ENCODE measurements at places on chromosomes 6 and 20.

DNA sequence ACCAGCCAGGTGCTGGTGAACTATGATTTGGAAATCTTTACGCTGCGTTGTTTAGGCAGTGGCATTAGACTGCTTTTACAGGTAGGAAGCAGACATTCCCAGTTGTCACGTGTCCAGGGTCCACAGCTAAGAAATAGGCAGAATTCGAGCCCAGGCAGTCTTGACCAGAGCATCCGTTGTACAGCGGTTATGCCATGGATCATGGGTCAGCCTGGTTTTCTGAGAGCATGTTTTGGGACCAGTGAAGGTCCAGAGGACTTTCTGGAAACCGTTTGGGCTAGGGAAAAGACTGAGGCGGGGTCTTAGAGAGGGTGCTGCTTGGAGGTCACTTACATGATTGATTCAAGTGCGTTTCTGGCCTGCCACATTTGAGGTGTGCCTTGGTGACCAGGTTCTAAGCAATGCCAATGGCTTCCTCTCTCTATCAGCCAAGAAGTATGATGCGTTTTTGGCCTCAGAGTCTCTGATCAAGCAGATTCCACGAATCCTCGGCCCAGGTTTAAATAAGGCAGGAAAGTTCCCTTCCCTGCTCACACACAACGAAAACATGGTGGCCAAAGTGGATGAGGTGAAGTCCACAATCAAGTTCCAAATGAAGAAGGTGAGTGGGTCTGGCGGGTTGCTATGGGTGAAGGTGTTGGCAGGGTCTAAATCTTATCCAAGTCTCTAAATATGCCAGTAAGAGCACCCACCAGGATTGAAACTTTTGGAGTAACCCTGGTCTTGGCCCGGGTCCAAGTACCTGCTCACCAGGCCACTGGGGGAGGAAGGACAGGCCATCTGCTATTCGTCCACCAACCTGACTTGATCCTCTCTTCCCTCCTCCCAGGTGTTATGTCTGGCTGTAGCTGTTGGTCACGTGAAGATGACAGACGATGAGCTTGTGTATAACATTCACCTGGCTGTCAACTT is 1.8 kb downstream of the RPL10A start:
- DNase-seq, result no peak

DNA sequence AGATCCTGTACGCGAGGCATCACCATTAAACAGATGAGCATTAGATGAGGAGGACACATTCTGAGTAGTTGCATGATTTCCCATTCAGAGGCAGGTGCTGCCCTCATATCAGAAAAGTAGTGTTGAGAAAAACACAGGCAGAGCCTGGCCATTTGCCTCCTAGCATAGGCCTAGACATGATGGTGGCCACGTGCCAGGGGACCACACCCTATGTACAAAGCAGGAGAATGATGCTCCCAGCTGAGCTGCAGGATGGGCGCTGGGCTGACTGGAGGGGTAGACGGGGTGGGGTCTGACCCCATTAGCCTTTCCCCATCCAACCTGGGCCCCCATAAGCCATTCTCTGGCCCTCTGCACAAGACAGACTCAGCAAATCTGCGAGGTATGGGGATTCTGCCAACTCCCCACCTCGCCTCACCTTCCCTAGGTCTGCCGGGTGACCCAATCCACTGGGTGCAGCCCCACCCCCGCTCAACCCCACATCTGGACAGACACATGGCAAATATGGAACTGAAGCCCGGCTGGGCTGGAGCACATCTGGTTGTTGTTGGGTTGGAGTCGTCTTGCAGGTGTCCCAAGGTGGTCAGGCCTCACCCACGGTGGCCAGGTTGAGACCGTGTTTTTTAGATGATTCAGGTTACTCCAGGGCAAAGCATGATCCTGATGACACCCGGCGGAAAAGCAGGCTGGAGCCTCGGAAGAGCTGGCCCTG is 13.9 kb downstream of the PI16 start:
- DNase-seq, result no peak

- DNase-seq, result no peak
Measured at GRCh38 chr6:170174124-170174770, 116.6 kb downstream of the DLL1 start.

DNA sequence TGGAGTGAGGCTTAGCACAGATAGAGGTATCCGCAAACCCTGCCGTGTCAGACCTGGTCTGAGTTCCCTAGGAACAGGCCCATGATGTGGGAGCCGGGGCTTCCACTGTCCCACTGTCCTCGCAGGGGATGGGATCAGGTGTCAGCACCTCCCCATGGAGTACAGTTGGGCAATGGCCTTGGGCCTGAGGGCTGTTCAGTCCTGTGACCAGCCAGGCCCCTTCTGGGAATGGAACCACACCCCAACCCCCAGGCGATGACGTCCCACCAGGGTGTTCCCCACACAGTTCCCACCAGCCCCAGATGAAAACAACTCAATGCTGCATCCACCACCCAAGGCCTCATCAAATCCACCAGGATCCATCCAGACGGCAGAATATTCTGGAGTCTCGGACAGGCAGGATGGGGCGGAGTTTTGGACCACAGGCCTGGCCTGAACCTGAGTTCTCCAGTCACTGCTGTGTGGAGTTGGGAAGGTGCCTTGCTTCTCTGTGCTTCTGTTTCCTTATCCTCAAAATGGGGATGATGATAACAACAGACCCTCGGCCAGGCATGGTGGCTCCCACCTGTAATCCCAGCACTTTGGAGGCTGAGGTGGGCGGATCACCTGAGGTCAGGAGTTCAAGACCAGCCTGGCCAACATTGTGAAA is 62.2 kb downstream of the UBE2V1 start:
- DNase-seq, result no peak

DNA sequence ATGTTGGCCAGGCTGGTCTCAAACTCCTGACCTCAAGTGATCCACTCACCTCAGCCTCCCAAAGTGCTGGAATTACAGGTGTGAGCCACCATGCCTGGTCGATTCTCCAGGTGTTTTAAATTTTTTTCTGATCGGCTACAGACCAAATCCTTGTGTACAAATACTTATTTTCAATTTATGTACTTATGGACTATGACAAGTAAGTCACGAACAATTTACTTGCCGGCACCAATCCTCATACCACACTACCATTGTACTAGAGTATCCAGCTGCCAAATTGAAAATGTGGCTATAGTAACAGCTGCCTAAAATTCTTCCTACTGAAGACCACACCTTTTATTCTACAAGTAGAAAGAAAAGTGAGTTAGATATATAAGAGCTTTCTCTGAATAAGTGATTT is 26.9 kb downstream of the LIN28B start:
- no peak for DNase-seq

DNA sequence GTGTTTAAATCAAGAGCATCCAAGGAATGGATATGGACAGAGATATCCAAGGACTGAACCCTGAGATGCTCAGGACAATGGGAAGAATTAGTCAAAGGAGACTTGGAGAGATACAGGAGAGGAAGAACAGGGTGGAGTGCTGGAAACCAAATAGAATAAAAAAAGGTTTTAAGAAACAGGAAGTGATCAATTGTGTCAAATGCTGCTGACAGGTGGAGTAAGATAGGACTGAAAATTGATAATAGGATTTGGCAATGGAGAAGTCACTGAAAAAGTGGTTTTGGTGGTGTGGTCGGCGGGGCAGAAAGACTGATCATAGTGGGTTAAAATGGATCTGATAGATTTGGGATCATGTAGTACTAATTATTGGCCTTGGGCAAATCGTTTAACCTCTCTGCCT is 37.9 kb upstream of the PNRC1 start:
- DNase-seq, result no peak

DNA sequence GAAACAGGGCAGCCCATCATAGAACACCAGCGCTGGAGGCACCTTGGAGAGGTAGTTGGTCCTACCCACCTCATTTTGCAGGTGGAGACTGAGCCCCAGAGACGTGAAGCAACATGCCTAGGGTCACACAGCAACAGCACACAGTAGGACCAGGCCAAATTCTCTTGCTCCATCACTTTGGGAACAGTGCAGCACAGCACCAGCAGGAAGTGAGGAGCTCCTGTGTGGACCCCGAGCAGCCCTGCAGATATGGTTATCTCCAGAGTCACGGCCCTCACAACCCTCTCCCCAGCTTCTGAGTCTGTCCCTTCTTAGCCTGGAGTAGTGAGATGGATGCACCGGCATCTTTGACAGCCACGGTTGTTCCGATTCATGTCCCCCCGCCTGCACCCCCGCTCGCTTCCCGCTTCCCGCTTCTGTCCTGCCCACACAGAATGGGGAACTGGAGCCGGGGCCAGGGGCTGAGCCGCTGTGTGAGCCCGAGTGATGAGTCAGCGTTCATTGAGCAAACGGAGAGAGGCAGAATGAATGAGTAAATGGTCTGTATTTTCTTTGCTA is 72.6 kb upstream of the DUSP22 start:
- no peak for DNase-seq

- DNase-seq, result no peak
Measured at GRCh38 chr6:43858161-43859153, 88.4 kb downstream of the VEGFA start.

- no peak for DNase-seq
Measured at GRCh38 chr6:127966616-127967015, 65.8 kb upstream of the THEMIS start.

DNA sequence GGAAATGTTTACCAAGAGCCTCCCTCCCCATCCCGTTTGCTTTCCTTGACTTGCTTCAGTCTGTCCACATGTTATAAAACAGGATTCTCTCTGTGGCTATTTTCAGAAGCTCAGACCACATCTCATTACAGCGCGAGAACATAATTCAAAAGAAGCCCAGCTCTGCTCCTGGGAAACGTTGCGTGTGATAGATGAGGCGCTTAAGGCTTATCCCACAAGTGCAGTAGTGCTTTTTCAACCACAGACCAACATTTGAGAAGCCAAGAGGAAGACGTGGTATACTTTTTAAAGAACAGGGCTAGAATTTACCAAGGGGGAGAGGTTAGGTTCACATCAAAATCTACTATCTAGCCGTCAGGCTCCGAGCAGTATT is 239.5 kb downstream of the SLC24A3 start:
- DNase-seq, result no peak

DNA sequence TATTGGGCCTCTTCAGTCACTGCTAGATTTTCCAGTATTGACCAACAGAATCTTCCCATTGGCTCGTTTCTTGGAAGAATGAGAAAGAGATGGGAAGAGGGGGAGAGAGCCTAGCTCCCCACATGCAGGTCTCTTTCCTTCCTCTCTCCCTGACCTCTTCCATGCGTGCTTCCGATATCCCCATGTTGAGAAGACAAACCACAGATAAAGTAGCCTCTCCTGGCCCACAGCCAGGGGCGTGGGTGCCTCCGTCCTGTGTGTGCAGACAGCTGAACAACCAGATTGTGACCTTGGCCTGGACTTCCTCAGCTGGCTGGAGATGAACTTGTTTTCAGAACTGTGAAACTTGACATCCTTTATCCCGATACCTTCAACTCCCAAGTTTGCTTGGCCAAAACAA is 71.0 kb downstream of the EDN3 start:
- no peak for DNase-seq

DNA sequence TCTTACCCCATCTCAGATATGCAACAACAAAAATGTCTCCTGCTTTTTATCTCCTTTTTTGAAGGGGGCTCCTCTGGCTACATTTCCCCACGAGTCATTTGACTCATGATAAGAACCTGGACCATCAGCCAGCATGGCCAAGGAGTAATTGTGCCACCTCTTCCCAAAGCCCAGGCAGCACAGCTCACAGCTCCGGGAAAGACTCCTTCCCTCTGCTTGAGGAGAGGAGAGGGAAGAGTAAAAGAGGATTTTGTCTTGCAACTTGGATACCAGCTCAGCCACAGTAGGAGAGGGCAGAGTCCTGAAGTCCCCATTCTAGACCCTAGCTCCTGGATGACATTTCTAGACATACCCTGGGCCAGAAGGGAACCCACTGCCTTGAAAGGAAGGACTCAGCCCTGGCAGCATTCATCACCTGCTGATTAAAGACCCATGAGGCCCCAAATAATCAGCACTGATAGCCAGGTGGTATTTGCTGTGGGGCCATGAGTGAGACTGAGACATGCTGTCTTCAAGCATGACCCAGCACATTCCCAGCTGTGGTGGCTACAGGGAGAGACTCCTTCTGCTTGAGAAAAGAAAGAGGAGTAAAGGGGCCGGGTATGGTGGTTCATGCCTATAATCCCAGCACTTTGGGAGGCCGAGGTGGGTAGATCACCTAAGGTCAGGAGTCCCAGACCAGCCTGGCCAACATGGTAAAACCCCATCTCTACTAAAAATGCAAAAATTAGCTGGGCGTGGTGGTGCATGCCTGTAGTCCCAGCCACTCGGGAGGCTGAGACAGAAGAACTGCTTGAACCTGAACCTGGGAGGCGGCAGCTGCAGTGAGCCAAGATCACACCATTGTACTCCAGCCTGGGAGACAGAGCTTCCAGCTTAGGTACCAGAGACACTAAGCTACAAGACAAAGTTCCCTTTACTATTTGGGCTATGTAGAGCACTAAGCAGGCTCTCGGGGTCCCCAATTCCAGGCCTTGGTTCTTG is 28.1 kb downstream of the NCOA6 start:
- no peak for DNase-seq

DNA sequence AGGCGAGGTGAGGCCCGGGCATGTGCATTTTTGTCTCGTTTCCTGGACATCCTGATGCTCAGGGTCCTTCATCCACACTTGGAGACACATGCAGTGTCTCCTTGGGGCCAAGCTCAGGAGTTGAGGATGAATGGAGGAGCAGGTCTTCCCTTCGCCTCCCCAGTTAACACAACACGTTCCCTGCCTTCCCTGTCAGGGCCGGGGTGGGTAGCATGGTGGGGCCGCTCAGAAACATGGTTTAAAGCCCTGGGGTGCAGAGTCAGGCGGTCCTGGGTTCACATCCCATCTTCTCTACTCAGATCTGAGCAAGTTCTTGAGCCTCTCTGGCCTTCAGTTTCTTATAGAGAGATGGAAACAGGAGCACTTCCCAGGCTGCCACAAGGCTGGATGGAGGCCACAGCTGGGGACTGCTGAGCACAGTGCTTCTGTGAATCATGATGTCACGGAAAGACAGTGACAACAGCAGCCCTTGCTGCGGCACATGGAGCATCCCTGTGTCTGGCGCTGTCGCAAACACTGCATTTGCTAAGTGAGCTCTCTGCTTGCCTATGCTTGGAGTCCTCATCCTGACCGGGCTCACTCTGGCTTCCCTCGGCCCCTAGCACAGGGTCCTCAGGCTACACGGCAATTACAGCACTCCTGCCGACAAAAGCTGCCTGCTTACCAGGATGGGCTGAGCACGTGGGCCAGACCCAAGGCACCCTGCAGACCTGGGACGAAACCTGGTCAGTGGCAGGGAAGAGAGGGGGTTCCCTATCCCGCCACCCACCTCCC is 45.6 kb upstream of the STX16 start:
- no peak for DNase-seq

GRCh38 chr6:125136378-125136777 is 17.2 kb upstream of the TPD52L1 start:
- DNase-seq, result no peak

- no peak for DNase-seq
Measured at GRCh38 chr6:100084316-100084990, 90.4 kb upstream of the MCHR2 start.

Data from GF-D8 (cell line).